Glomerular endothelial cell (primary cell): ENCODE measurements at places on chromosomes 6 and 20.

DNA sequence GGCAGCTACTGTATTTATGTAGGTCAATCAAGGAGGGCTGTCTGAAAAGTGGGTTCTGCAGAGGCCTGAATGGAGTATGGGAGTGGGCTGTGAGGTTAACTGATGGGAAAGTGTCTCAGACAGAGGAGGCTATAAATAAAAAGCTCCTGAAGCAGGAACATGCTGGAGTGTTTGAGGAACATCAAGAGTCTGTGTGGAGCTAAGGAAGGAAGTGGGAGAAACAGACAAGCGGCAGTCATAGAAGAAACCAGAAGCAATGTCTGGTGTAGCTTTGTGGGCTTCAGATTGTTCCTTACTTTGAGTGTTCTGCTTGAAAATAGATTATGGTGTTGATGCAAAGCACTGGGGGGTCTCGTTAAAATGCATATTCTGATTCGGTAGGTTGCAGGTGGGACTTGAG is 101.5 kb upstream of the OGFRL1 start:
- DNase-seq: no peak

DNA sequence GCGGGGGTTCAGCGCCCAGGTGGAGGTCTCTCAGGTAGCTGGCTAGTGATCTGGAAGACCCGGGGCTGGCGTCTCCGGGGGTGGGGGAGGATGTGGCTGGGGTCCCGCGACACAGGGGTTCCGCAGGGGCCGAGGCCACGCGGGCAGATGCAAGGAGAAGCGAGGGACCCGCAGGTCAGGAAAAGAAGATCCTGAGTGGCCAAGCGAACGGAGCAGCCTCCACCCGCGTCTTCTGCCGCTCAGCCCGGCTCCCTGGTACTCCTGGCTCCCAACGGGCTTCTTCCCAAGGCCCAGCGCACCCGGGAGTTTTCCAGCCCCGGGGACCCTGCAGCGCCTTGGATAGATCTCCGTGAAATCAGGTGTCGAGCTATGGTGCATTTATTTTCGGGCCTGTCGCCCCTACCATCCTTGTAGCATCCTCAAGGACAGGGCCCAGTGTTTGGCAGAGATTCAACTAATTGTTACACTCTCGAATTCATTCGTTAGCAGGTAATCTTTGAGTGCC is 682 bp upstream of the CHD6 start:
- no peak for DNase-seq

DNA sequence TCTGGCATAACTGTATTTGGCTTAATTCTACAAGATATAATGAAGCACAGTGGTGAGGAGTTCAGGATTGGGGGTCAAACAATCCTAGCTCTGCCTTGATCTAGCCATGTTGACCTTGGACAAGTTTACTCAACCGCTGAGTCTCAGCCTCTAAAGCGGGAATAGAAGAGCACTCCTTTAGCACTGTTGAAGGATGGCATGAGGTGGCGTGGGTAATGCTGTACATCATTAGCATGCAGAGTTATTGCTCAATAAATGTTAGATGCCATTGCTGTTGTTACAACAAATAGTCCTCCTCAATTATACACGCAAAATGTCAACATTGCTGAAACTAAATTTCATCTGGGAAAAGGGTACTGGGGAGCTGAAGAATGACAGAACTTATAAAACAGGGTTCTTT is 78.6 kb downstream of the KIF13A start:
- DNase-seq: no peak

DNA sequence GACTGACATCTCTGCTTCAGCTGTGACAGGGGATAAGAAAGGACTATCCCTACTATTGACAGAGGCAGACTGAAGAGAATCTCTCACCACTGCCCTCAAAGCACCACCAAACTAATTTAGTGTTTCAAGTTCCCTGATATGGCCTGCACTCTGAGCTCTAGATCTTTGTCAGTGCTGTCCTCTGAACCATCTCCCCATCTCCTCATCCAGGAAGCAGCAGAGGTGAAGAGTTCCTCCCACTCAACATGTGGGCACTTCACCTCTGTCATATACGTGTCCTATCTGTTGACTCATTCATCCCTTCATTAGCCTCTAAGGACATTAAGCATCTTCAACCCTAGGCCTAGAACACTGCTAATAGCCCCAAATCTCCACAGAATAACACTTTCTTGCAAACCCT is 14.1 kb downstream of the FAM210B start:
- no peak for DNase-seq
